ENCODE measurements at places on chromosomes 13 and 19.

GRCh38 chr13:97266772-97267417, 44.8 kb downstream of the MBNL2 start:
- DNase-seq, result no peak

DNA sequence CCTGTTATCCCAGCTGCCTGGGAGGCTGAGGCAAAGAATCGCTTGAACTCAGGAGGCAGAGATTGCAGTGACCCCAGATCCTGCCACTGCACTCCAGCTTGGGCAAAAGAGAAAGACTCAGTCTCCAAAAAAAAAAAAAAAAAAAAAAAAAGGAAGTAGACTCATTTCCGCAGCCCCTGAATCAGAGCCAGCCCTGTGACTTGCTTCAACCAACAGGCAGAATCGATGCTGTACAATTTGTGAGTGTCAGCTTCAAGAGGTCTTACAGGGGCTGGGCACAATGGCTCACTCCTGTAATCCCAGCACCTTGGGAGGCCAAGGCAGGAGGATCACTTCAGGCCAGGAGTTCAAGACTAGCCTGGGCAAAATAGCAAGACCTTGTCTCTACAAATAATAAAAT, 12.8 kb downstream of the ANKRD27 start:
- no peak for DNase-seq

GRCh38 chr19:1113030-1113985, 9.5 kb downstream of the GPX4 start:
- DNase-seq, result no peak

DNA sequence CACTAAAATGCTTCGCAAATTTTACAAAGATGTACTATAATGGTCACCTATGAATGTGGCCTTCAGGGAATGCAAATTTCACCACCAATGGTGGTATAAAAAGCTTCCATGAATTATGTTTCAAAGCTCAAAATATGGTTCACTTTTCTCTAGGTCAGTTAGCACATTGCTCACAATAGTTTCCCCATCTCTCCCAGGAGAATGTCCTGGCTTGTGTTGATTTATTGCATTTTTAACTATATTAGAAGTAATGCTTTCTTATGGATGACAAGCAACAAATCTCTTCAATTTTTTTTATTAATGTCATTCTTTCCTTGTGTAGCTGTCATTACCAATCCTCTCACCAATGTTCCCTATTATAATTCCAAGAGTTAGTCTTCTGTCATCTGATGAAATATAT, 621.2 kb downstream of the TBC1D4 start:
- no peak for DNase-seq

DNA sequence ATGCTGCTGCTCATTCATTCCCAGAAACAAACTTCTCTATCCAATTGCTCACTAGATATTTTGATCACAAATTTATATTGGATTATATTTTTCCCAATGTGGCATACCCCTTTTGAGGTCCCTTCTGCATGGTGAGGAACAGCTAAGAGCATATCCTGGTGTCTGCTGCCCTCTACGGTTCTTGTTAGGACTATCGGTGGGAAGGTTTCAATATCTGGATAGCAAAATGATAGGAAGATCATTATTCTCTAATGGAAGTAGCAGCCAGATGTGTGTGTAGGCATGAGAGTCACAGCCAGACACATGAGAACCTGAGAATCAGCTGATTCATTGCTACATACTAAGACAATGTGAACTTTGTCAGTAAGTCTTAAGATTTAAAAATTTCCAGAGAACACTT, 1422.4 kb upstream of the MIR17HG start:
- DNase-seq, result no peak

DNA sequence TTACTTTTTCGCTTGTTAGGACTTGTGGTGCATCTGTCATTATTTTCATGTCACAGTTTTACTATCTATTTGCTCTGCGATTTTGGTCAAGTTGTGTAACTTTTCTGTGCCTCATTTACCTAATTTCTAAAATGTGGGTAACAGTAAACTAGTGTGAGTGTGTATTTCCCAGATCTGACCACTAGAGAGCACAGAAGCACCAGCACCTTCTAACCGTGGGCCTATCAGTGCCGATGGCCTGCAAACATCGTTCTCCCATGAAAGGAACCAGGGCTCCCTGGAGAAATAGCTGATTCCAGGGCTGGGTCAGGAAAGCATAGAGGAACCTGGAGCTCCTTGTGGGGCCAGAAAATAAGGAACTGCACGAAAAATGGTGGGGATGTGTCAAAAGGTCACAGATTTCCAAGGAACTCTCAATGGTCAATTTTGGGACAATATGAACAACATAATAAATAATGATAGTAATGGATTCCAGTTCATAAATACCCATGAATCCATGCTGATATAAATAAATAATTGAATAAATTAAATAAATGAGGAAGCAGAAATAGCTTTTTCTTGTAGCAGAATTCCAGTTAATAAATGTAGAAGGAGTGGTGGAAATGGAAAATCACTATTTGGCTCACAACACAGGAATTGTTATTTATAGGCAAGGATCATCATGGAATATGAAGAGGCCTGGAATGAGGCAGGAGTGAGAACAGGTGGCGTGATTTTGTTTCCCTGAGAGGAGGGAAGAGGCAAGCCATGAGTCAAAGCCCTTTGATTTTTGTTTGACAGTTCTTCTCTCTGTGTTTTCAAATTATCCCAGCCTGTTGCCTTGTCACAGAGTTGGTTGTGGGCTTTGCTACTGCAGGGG, 31.1 kb downstream of the CEACAM8 start:
- DNase-seq, result no peak

DNA sequence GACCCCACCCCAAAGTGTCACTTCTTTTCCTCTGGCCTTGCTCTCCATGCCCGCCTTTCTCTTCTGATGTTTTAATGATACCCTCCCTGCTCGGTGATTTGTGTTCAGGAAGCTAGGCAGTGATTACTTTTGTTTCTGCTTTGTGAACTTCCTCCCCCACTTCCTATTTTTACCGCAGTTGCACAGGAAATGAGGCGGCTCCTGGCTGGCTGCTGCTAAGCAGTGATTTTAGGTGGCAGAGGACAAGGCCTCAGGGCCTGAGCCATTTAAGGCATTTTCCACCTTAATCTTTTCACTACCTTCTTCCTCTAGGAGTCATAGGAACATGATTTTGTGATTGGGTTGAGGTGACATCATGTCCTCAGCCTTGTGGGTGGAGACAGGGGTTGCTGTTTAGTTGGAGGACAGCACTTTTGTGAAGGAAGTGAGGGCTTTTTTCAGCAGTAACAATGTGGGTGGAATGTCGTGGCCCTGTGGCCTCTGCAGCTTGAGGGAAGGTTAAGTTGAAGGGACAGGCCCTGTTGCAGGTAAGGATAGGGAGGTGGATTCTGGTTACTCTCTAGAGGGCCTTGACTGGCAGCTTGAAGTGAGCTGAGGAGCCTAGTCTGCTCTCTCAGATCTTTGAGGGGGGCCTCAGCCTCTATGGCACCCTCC, 15.7 kb downstream of the GARRE1 start:
- DNase-seq, result no peak

DNA sequence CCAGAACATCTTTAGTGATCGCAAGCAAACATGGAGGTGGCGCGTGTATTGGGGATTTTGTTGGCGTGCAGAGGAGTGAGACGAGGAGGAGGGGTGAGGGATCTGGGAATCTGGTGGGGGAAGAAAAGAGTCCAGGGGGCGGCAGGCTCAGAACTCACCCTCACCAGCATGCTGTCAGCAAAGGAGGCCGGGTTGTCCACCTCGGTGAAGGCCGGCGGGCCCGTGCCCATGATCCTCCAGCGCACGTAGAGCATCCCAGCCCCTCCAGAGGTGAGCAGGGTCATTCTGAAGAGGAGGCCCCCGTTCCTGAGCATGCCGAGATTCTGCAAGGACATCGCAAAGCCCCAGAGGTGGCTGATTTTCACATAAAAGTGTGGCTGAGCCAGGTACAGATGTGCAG, 37.2 kb downstream of the TMTC4 start:
- no peak for DNase-seq

DNA sequence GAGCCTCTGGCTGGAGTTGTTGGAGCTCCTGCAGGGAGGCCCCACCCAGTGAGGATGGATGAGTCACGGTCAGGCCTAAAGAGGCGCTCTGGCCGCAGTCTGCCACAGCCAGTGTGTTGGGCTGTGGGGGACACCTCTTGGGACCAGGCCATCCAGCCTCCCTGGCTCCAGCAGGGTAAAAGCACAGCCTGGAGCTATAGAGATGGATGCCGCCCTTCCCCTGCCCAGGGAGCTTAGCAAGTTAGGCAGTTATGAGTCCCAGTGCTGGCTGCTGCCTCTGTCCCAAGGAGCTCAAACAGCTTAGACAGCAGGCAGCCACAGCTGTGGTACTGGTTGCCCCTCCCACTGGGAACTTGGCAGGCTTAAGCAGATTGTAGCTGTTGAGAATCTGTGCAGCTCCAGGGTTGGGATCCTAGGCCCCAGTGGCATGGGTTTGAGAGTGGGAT, 100.9 kb downstream of the NDFIP2 start:
- no peak for DNase-seq

DNA sequence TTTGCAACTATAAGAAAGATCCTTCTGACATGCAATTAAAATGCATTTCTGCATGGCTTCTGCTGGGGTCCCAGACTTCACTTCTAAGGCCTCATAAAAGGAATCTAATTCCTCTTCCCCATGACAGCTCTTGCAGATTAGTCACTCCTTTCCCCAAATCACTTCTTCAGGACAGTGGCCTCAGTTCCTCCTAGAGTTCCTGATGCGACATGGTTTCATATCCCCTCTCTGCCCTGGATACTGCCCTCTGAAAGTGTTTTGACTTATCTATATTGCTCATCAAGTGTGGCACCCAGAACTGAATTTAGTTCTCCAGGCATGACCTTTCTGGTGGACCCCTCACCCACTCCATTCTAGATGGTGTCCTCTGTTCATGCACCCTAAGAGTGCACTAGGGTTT, 238.1 kb downstream of the FOXO1 start:
- no peak for DNase-seq

DNA sequence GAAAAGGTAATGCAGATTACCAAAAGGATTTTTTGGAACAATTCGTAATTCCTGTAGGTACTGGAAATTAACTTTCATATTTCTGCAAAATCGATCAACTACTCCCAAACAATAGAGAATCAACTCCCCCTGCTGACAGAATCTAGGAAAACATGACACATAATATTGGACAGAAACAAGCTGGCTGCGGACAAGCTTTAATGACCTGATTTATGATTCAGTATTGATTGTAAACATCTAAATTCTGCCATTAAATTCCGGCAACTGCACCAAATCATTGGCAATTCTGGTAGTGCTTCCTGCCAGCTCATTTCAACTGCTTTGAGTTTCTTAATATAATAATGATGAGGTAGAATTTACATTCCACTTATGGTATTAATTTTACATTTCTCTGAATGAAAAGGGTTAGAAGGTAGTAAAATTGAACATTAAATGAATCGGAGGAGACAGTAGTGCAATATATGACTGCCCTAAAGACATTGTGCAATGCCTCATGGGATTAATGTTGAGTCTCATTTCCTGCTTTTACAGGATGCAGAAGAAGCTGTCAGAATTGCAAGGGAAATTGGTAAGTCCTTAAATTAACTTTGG, 146.5 kb downstream of the PCCA start:
- no peak for DNase-seq
